CD4-positive, alpha-beta T cell treated with Interleukin-6 for 4 hours (primary cell): ENCODE measurements at places on chromosomes 4 and X.

GRCh38 chr4:152382057-152382785 lies 153.7 kb downstream of the FBXW7 start:
- no peak for DNase-seq

- no peak for DNase-seq
These were observed 153.0 kb upstream of the TRPC5 start for GRCh38 chrX:112235547-112235946.

DNA sequence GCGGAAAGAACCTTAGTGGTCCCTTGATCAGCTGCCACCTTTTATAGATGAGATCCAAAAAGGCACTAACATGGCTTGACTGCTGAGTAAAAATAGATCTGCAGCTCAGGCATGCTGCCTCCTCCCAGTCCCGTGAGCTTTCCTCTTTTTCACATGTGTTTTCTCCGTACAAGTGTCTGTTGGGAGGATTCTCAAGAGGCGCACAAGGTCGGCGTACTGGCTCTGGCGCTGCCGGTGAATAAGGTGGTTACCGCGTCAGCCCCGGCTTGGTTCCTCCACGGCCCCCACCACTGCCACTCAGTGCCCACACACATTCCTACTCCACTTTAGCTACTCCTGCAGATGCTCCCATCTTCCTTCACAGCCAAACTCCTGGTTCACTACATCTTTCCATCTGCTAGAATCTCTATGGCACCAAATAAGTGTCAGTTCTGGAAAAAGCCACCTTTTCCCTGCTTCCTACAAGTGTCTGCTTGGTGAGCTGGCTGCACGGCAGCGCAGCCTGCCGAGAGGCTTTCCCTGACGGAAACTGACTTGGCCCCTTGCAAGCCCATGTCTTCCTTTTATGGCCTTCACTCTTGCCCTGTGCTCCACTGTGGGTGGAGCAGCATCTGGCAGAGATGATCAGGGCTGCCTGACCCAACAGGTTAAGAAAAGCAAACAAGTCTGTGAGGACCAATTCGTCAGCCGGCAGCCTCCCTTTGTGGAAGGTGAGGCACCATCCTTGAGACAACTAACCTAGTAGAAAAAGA lies 99.8 kb downstream of the KLHL8 start:
- no peak for DNase-seq

DNA sequence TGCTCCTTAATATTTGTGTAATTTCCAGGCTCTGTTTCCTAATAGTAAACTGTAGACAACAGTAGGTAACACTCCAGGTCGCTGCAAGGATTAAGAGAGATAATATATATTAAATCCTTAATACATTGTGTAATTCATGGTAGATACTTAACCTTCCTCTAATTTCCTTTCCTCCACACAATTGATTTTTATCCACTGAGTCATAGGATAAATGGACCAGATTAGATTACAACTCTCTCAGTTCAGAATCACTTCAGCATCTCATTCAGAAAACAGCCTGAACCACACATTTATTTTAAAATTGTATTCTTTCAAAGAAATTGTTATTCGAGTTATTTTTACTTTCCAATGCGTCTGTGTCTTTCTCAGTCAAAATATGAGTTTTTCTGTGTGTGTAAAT lies 17.1 kb downstream of the GK2 start:
- DNase-seq, result no peak

GRCh38 chr4:84673475-84674240 lies 90.7 kb downstream of the CDS1 start:
- DNase-seq, result no peak

GRCh38 chr4:73675623-73676022 lies 55.4 kb upstream of the RASSF6 start:
- no peak for DNase-seq

GRCh38 chr4:142960867-142961644 lies 115.0 kb upstream of the INPP4B start:
- no peak for DNase-seq

- no peak for DNase-seq
These were observed 662.5 kb downstream of the RAPGEF2 start for GRCh38 chr4:159765382-159765781.

GRCh38 chr4:5098176-5098575 lies 46.9 kb downstream of the STK32B start:
- no peak for DNase-seq

GRCh38 chrX:143455046-143455445 lies 62.2 kb downstream of the SPANXN3 start:
- DNase-seq, result no peak

DNA sequence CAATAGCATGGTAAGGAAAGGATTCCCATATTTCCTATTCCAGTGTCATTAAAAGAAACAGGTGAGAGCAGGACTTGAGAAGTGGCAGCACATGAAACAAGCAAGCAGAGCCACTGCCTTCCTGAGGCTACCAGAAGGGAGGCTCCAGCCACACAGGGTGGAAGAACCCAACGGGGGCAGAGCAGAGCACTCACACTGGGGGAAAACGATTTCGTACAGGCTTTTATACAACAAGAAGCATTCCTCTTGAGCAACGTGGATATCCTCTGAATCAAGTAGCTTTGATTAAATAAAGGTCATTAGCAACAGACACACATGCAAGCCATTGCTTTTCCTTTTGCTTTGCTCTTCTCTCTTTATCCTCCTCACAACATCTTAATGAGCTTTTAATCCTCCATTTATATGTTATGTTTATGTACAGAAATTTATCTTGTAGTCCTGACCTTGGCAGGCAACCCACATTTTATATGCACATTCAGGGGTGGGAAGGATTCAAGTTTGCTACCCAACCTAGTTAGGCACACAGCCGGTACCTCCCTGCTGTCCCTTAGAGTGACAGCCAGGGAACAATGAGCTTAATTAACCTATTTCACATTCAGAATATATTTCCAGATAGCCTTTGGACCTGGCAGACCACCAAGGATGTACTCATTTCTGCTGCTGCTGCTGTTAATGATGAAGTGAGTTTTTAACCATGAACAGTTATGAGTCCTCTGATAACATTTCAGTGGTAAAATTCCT lies 202.1 kb downstream of the ARHGAP24 start:
- no peak for DNase-seq

DNA sequence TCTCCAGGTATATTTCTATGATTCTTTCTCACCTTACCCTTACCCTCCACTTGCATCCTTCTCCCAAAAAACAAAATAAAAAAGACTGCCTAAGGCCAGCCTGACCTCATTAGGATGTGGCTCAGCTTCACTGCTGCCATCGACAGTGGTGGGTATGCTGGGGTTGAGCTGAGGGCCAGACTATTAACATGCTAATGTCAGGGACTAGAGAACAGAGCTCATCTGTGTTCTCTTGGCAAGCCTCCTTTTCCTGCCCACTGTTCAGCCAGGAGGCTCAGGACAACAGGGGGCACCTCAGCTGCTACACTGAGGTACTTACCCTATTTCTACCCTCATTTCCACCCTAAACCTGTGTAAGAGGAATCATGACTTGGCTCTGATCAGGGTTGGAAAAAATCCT lies 59.3 kb downstream of the MSN start:
- DNase-seq, result no peak

- DNase-seq, result no peak
These were observed 413.0 kb downstream of the MAPK10 start for GRCh38 chr4:85946821-85947220.

- no peak for DNase-seq
These were observed 411.9 kb downstream of the GPAT3 start for GRCh38 chr4:83947830-83948193.

GRCh38 chrX:17359500-17359899 lies 15.5 kb upstream of the NHS start:
- DNase-seq, result no peak

- no peak for DNase-seq
These were observed 178.0 kb downstream of the GASK1B start for GRCh38 chr4:157994863-157995262.

GRCh38 chr4:128854433-128854832 lies 44.9 kb downstream of the JADE1 start:
- DNase-seq, result no peak

GRCh38 chr4:7135389-7135746 lies 57.0 kb upstream of the SORCS2 start:
- DNase-seq, result no peak

- peak; percentile 73 for DNase-seq
These were observed 61.4 kb upstream of the TRIM2 start for GRCh38 chr4:153142700-153143438.

DNA sequence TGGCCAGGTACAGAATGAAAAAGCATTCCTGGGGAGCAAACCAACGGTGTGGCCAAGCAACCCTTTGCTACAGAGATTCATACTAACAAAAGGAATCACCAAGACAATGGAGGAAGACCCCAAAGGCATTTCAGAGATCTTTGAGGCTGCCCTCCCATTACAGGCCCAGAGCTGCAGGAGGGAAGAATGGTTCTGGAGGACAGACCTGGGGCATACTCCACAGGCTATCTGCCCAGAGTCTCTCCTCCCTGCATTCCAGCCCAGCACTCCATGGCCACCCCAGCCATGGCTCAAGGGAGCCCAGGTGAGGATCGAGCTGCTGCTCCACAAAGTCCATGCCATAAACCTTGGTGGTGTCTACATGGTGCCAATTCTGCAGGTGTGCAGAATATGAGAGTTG lies 81.9 kb downstream of the ATP11C start:
- DNase-seq, result no peak

GRCh38 chr4:147174591-147174990 lies 228.9 kb upstream of the TTC29 start:
- no peak for DNase-seq

- DNase-seq, result no peak
These were observed 530.8 kb downstream of the GRXCR1 start for GRCh38 chr4:43423276-43423675.

DNA sequence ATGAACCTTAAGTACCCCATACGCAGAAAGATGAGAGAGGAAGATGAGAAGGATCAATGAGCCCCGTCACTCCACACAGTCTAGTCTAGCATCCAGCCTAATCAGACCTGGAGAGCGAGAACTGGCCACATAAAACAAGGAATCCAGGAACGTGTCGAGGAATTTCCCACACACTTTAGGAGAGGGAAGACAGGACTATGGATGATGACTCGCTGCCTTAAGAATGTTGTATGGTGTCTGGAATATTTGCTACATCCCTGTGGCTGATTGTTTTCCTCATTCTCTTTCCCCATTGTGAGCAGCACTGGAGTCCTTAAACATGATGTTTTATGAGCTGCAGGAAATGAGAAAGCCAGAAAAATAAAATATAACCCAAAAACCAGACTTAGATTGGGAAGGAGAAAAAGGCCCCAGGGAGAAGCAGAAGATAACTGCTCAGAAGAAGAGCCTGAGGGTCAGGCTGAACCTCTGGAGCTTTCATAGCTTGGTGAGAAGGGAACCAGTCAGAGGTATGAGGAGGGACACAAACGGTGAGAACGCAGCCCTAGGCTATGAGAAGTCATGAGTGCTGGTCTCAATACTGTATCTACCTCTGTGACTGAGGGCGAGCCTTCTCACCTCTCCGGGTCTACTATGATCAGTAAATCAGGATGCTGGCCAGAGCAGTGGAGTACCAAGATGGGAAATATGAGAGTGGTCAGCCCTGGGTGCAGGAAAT lies 139.5 kb upstream of the NOCT start:
- no peak for DNase-seq

- no peak for DNase-seq
These were observed 17.4 kb downstream of the FHDC1 start for GRCh38 chr4:152953514-152953913.

GRCh38 chr4:40040908-40041307 lies 15.7 kb upstream of the N4BP2 start:
- DNase-seq, result no peak

DNA sequence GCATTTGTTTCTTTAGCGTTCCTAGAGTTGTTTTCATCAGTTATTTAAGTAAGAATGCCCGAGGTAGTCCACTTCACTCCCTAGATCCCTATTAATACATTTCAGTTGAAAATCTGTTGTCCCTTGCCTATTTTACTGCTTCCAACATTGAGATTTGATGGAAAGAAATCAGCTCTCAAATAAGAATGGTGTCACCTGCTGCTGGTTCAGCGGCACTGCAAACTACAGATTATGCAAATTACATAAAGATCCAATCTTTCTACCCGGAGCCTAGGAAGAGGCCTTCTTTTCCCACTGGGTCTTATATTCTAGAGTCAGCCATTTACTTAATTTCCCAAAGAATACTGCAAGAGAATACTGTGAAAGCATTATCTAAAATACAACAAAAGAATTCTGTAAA lies 597.6 kb upstream of the MAGEB2 start:
- DNase-seq, result no peak

GRCh38 chrX:55738969-55739368 lies 21.4 kb downstream of the RRAGB start:
- no peak for DNase-seq

DNA sequence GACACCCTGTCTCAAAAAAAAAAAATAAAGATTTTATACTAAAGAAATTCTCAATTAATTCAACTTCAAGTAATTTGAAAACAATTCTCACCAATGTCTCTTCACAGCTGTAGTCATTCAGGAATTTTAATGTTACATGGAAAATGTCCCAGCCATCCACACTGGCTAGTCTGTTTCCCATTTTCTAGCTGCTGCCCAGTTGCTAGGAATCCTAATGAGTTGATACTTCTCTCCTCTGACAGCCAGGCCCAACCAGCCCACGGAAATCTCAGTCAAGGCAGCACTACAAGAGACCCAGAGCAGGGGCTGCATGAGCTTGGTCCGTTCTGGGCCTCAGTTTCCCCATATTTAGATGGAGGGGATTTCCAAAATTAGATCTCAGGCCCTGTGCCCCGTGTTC lies 59.1 kb downstream of the CASP3 start:
- DNase-seq, result no peak
